ENCODE measurements at places on chromosomes 6 and 20. TPM values are rescaled to one million over a fixed set of nuclear protein-coding genes. Genes with fewer than 3 reads are reported as not detected.

Gene ASIP
- polyA plus RNA-seq: not detected

- DNase-seq: no peak
Measured at GRCh38 chr20:38191654-38192053, 26.6 kb upstream of the TGM2 start.

DNA sequence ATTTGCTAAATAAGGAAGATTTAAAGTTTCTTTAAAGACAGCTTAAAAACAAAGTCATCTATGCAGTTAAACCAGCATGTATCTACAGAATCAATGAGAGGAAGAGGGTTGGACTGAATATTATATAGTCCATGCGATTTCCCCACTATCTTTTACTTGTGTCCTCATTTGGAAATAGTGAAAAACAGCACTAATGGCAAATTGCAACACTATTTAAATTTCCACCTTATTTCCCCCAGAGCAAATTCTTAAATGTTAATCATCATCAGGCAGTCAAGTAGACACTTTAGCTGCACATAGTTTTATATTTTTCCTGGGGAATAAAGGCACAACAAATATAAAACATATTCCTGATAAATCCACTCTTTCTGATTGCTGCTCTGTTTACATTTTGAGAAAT is 114.6 kb downstream of the LCA5 start:
- DNase-seq: no peak

DNA sequence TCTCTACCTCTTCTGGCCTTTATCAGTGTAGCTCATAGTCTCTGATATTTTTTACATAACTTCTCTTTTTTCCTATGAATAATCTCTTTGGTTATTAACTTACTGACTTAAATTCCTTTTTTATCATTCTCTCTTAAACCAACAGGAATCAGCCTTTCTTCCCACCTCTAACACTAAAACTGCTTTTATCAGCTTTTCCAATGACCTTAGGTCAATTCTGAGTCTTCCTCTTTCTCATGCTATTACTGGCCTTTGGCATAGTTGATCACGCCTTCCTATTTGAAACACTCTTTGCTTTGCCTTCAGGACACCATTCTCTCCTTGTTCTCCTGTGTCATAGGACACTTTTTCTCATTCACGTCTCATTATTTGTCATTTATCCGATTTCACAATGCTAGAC is 8.1 kb upstream of the HINT3 start:
- no peak for DNase-seq

Gene CALHM4
- 0.26 TPM for polyA plus RNA-seq

DNA sequence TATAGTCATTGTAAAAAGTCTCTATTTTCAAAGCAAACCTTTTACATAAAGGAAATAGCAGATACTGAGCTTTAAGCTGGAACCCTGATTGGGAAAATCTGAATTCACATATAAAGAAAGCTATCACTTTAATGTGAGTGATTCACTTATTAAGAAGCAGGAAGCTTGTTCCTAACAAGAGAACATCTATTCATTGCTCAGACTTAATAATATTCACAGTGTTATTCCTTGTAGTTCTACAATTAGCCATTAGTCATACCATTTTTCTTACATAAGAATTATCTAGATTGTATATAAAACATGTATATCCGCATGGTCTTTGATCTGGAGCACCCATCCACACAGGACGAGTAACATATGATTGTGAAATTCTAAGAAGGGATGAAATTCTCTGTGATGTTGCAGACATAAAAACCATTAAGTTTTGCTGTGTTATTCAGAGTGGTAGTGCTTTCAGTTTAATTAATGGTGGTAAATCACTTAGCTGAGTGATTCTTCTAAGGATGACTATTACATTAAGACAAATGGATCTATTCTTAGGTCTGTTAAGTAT is 71.1 kb upstream of the FOXQ1 start:
- DNase-seq: no peak

GRCh38 chr6:127518710-127519468 is at the start of gene MTCL3:
Gene MTCL3 (minus strand): TSS chr6:127519335.
- DNase-seq: no peak

Gene C20orf204
- 0.89 TPM for polyA plus RNA-seq

DNA sequence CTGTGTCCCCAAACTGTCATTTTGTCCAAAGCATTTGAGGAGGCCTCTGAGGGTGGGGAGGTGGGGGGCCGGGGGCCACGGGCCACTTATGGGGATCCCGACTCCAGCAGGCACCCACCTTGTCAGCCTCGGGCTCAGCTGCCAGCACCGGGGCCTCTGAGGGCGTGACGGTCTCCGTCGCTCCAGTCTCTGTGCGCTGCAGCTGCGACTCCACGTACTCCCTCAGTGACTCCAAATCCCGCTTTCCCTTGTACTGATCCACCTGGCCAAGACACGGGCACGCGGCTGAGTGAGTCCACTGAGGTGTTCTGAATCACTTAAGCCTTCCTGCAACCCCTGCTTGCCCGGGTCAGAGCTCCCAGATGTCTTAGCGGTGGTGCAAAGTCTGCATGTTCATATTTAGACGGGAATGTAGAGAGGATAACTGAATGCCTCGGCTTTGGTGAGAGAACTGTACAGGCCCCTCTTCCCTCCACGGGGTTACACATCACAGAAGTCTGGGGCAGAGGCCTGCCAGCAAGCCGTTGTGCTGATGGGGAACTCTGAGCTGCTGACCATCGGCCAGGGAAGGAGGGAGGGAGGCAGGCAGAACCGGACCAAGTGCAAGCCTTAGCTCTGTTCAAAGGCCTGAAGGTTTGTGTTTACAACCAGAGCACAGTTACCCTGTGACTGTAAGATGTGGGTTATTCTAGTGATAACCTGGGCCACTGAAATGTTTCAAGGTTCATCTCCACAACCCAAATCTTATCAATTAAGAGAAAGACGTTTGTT is 21.8 kb downstream of the TXNDC5 start:
- no peak for DNase-seq

Gene CTSZ
- polyA plus RNA-seq: 75.6 TPM

GRCh38 chr6:67112120-67112519 is 1405.1 kb upstream of the EYS start:
- no peak for DNase-seq

DNA sequence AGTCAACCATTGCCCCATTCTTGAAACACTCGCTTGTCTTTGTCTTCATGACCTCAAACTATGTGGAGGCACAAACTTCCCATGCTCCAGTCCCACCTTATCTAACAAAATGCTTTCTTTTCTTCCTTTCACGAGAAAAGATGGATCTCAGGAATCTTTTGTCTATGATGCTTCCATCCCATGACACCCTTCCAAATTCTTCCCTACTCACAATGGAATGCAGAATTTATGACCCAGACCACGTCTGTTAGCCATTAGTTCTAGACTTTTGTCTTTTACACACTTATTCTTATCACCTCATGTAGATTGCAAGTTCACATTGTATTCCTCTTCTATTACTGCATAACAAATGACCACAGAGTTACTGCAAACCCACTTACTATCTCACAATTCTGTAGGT is 24.2 kb upstream of the LAMP5 start:
- no peak for DNase-seq

Gene UBE2C
- polyA plus RNA-seq: 69.9 TPM

GRCh38 chr20:22489626-22490286 is 94.6 kb downstream of the FOXA2 start:
- DNase-seq: no peak

- no peak for DNase-seq
Measured at GRCh38 chr20:57605878-57606277, 14.3 kb downstream of the ZBP1 start.

DNA sequence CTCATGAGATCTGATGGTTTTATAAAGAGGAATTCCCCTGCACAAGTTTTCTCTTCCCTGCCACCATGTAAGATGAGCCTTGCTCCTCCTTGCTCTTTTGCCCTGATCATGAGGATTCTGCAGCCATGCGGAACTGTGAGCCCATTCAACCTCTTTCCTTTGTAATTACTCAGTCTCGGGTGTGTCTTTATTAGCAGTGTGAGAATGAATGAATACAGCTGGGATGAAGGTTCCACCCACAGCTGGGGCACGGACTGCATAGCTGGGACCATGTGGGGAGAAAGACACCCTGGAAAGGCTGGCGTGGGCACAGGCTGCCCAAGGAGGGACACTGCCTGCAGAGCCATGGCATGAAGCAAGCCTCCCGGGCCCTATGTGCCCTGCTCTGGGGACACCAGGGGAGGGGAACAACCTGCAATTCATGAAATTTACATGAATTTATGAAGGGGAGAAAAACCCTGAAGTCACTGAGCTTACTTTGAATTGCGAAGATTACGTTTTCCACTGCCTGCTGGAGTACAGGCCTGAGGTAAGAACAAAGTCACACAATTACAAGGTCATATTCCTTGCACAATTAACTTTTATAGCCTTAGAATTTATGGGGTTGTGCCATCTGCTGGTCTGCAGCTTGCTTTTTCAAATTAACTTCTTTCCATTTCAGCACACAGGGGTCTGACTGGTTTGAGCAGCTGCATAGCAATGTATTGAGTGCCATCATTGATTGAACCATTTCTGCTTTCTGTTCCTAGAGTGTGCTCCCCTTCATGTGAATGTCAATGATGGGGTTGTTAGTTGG is 46.2 kb downstream of the SLC22A1 start:
- no peak for DNase-seq

Gene SIRPG
- not detected for polyA plus RNA-seq

Gene GSTA3
- polyA plus RNA-seq: 2.0 TPM

DNA sequence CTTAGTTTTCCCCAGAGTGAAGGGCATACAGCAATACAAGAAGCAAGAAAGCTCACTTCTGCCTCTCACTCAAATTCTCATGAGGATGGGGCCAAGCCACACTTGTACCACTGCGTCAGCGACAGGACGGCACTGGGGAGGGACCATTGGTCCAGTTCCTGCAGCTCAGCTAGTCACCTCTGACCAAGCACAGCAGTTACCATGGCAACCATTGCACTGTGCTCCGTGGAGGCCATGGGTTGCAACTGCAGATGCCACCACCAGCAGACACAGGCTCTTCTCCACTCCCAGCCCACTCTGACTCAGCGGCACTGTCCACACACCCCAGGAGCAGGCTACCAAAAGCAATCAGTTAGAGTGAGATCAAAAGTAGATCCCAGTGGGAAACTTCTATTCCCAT is 441.1 kb upstream of the ARID1B start:
- no peak for DNase-seq

DNA sequence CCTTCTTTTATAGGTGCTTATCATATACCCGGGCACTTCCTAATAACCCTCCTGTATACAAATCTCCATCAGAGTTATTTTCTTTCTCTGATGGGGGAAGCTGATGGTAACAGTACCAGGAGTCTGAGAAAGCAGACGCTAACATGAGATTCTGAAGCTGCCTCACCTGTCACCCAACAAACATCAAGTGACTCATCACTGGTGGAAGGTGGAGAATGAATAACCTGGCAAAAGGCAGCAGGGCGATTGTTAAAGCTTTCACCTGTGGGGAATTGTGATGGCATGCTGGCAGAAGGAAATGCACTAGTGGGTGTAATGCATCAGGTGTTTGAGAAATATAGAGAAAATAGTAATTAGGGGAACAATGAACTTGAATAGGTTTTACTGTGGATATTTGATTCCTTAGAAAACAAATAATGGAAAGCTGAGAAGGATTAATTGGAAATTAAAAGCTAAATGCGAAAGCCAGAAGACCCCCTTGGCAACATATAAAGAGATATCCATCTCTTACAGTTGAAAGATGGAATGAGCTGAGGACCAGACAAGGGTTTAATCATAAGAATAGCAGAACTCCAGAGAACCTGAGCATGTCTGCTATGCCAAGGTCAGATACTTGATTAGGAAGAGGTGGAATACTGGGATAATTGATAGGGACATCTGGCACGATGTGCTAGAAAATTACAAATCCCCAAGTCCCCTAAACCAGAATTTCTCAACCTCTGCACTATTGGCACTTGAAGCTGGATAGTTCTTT is 517.1 kb downstream of the PKHD1 start:
- DNase-seq: no peak

Gene ZNF133
- 36.3 TPM for polyA plus RNA-seq

- no peak for DNase-seq
Measured at GRCh38 chr6:119535332-119535731, 185.8 kb upstream of the MAN1A1 start.

GRCh38 chr6:105489216-105489530 is 86.3 kb upstream of the PREP start:
- no peak for DNase-seq

DNA sequence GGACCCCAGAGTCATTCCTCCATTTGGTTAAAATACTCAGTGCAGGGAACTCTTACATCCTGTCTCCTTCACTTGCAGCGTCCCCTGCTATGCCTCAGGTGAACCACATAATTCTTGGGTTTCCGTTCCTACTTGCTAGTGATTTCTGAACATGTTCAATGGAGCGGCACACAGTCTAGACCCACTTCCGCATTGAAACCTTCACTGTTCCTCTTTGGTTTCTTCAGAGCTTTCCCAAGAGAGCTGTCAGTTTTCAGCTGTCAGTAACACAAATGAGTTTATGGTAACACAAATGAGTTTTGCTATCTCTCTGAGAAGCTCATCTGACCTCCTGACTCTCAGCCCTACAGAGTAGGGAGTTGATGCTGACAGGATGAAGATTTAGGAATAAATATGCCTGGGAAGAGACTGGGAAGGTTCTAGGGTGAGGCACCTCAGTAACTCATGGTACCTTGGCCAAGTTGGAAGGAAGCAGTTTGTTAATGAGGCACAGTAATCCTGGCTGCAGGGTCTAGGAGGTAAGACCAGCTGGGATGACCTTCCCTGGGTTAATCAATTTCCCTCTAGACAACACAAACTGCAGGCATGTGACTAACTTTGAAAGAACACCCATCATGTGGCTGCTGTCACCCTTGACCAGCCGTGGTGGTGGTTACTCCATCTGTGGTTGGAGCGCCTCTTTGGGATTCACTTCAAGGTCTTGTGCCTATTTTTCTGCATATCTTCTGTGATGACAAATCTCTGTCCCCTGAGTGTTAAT is 5.4 kb downstream of the SYS1 start:
- no peak for DNase-seq

GRCh38 chr20:19964289-19965265 is 52.6 kb upstream of the NAA20 start:
- DNase-seq: no peak

DNA sequence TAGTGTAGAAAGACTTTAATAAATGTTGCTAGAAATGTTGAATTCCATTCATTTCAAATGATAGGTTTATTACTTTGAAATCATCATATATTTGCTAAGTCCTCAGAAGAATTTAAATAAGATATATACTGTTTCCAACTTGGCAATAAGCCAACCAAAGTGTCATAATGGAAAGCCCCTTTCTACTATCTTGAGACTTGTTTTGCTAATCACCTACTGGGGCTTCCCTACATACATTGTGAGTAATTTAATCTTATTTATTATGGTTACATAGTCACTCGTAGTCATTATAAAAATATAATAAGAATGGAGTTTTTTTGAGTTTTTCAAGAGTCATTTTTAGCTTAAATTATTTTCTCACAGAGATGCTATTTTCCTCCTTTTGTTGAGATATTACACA is 20.7 kb downstream of the COL19A1 start:
- DNase-seq: no peak

DNA sequence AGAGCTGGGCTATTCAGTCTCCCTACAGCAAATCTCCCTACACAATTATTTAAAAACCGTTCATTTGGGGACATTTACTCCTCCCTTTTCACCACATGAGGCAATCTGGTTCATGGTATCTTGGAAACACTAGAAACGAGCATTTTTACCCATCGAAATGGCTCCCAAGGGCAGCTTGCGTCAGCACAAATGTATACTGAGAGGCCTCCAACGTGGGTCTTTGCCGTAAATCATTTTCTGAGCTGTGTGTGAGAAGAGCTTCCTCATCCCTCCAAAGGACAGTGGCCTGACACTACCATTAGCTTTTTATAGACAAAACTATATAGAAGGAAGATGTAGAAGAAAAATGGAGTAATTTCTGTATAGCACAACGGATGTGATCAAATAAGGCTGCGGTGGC is 30.0 kb upstream of the PXDC1 start:
- DNase-seq: no peak

All from left renal pelvis (tissue), 4 donors.